ENCODE measurements at places on chromosomes 16 and 17. TPM values are rescaled to one million over a fixed set of nuclear protein-coding genes. Genes with fewer than 3 reads are reported as not detected.

DNA sequence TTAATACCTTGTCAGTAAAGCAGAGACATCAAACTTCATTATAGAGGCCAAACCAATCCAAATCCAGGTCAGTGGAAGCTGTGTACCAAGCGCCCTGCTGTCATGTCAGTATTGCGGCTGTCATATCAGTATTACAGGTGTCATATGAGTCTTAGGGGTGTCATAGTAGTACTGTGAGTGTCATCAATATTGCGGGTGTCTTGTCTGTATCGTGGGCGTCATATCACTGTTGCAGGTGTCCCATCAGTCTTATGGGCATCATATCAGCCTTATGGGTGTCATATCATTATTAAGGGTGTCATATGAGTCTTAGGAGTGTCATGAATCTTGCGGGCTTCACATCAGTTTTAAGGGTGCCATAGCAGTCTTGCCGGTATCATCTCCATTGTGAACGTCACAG is 6.0 kb upstream of the PRDM7 start:
- DNase-seq = no peak

- no peak for DNase-seq
Measured at GRCh38 chr17:13475574-13476223, 126.0 kb downstream of the HS3ST3A1 start.

Gene BIRC5
- total RNA-seq = 0.16 TPM

Gene C16orf96
- total RNA-seq = not detected

Gene CBLN1
- 1.9 TPM for total RNA-seq

All from left cardiac atrium (tissue), 4 donors.